Activated B cell treated with CpG ODN at 0.5 μM for 24 hours (primary cell): ENCODE measurements at places on chromosomes 6 and 20.

DNA sequence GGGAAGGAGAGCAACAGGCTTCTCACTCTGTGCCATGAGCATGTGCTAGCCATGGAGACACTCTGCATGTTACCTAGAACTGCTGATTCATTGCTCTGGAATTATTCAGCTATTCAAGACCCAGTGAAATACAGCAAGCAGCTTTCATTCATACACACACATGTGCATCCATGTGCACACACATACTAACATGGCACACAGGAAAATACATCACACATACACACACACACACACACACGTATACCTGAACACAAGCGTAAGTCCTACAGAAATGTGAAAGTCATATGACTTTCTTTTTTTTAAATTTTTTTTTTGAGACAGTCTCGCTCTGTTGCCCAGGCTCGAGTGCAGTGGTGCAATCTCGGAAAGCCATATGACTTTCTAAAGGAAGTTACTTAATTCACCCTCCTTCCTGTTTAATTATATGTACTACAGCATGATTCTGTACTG, 108.2 kb upstream of the NFATC2 start:
- peak overlapping the region; percentile 31 for H3K27ac ChIP-seq
- H3K27me3 ChIP-seq, result no peaks in the 10 kb centered on the region
- H3K4me1 ChIP-seq, result peaks cover 12% of the 10 kb centered on the region
- no peak overlapping the region for H3K4me3 ChIP-seq

GRCh38 chr20:16580147-16580546, 6.9 kb upstream of the KIF16B start:
- H3K27ac ChIP-seq, result no peak overlapping the region
- H3K4me1 ChIP-seq, result peaks cover 4% of the 10 kb centered on the region
- H3K4me3 ChIP-seq, result no peak overlapping the region
- H3K36me3 ChIP-seq, result no peaks in the 10 kb centered on the region

- H3K4me1 ChIP-seq, result peaks cover 72% of the 10 kb centered on the region
- peaks cover 6% of the 10 kb centered on the region for H3K36me3 ChIP-seq
- DNase-seq, result no peak
- no peaks in the 10 kb centered on the region for H3K27me3 ChIP-seq
- H3K4me3 ChIP-seq, result peak overlapping the region; percentile 71
- H3K27ac ChIP-seq, result peak overlapping the region; percentile 86
These were observed 3.2 kb downstream of the ARFGEF2 start for GRCh38 chr20:48924756-48925109.

GRCh38 chr20:49445176-49445575, 37.3 kb downstream of the KCNB1 start:
- H3K27me3 ChIP-seq, result peaks cover 23% of the 10 kb centered on the region
- H3K36me3 ChIP-seq, result no peaks in the 10 kb centered on the region
- H3K27ac ChIP-seq, result no peak overlapping the region
- no peaks in the 10 kb centered on the region for H3K4me1 ChIP-seq

DNA sequence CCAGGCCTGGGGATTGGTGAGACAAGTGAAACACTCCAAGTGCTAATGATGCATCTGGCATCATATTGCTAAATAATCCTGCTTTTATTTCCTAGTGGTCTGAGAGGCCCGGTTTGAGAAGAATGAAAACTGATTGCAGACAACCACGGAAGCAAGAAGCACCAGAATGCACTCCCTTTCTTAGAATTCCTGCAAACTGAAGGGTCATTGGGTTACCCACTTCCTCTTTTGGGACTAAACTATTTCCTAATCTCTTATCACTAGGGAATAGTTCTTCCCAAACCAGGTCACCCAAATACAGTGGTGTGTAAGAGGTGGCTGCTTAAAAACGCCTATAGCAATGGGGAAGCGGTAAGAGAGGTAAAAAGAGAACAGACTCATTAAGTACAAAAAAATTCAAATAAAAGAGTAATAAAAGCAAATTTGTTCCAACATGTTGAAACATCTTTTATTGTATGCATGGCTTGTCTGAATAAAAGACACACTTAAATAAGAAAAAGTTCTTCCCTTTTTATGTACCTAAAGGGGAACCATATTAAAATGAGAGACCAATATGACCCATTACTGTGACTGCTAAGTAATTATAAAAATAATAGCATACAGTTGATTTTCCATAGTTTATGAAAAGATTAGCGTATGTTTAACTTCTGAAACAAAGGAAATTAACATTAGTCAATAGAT, 125.8 kb downstream of the MYB start:
- peaks cover 19% of the 10 kb centered on the region for H3K36me3 ChIP-seq
- H3K4me1 ChIP-seq, result peaks cover 11% of the 10 kb centered on the region
- H3K27me3 ChIP-seq, result no peaks in the 10 kb centered on the region
- no peak for DNase-seq
- no peak overlapping the region for H3K27ac ChIP-seq

GRCh38 chr20:23926944-23927872, 47.7 kb upstream of the CST5 start:
- H3K27me3 ChIP-seq, result no peaks in the 10 kb centered on the region
- no peaks in the 10 kb centered on the region for H3K4me1 ChIP-seq
- no peaks in the 10 kb centered on the region for H3K36me3 ChIP-seq

- H3K27ac ChIP-seq, result no peak overlapping the region
- no peak overlapping the region for H3K4me3 ChIP-seq
- H3K27me3 ChIP-seq, result peaks cover 29% of the 10 kb centered on the region
- no peaks in the 10 kb centered on the region for H3K4me1 ChIP-seq
- no peak for DNase-seq
These were observed 40.7 kb downstream of the KCNK5 start for GRCh38 chr6:39188571-39188970.

- H3K36me3 ChIP-seq, result no peaks in the 10 kb centered on the region
- DNase-seq, result no peak
- H3K27me3 ChIP-seq, result no peaks in the 10 kb centered on the region
These were observed 199.0 kb downstream of the PDE7B start for GRCh38 chr6:136050475-136050874.

DNA sequence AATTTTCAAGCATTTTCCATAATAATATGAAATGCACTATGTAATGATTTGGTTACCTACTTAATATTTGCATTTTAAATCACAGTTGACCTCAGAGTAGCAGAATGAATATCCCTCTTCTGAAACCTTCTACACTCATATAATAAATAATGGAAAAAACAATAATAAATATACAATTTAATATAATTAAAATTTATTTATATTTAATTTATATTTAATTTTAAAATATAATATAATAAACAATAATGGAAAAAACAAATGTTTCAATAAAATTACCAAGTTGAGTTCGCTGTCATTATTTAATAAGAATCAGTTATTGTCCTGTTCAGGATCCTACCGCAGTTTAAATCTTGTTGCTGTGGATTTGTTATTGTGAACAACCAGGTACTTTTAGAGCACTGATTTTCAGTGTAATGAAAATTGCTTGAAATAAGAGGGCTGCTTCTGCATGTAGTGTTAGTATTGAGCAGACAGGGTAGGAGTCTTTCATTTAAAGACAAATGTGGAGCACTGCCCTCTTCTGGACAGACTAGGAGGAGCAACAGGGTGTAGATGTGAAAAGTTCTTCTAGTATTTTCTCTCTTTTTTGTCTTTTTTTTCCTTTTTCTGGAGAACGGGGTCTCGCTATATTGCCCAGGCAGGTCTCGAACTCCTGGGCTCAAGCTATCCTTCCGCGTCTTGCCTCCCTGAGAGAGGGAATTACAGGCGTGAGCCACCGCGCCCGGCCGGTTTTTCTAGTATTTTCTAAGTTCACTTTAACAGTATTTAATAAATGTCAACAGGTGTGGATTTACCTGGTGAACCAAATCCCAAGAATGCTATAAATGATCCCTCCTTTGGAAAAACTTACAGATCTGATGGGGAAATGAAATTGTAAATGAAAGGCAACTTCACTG, 13.6 kb downstream of the TRAPPC3L start:
- no peak for DNase-seq
- H3K27me3 ChIP-seq, result peaks cover 4% of the 10 kb centered on the region
- H3K27ac ChIP-seq, result no peak overlapping the region
- no peak overlapping the region for H3K4me3 ChIP-seq
- H3K4me1 ChIP-seq, result peaks cover 8% of the 10 kb centered on the region

GRCh38 chr6:10081075-10081474, 333.8 kb downstream of the TFAP2A start:
- no peaks in the 10 kb centered on the region for H3K27me3 ChIP-seq
- H3K36me3 ChIP-seq, result no peaks in the 10 kb centered on the region
- no peak overlapping the region for H3K4me3 ChIP-seq
- H3K27ac ChIP-seq, result no peak overlapping the region

DNA sequence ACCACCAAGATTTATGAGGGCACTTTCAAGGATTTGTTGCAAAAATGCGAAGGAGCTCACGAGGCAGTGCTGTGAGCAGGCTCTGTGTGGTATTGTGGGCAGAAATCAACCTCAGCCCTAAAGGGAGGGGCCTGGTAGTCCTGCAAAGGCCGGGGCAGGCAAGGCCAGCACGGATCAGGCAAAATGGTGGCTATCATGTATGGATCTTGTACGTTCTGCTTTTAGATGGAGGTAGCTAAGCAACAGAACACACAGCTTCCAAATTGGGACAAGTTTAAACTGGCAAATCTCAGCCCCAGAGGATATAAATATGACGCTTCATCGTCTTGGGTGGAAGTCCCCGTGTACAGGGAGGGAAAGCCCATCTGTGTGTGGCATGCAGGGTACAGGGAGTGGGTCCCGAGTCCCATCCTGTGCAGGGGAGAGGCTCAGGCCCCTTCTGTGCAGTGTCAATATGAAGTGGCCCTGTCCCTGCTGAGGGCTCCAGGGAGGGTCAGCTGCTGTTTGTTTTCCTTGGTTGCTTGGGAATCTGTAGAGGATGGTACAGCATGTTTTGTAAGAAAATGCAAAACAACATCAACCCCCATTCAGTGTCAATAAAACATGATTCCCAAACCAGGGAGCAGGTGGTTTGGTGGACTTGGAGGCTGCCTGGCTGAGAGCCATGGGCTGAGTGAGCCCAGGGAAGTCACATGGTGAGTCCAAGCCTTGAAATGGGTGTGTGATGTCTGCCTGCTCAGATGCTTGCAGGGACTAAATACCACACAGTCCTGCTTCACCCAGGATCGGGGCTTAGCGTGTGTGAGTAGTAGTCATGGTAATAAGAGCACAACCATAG, 113.0 kb downstream of the SYCP2 start:
- H3K4me3 ChIP-seq, result no peak overlapping the region
- H3K4me1 ChIP-seq, result no peaks in the 10 kb centered on the region
- no peak overlapping the region for H3K27ac ChIP-seq
- H3K36me3 ChIP-seq, result no peaks in the 10 kb centered on the region
- no peaks in the 10 kb centered on the region for H3K27me3 ChIP-seq
